ENCODE measurements at places on chromosomes 7 and 10. TPM values are rescaled to one million over a fixed set of nuclear protein-coding genes. Genes with fewer than 3 reads are reported as not detected.

RTKN2 gene
- 1.7 TPM for total RNA-seq

GPR37 gene
- 6.5 TPM for total RNA-seq

PRR15 gene
- total RNA-seq: 4.5 TPM

JCAD gene
- total RNA-seq: 9.8 TPM

TUBB8 gene
- not detected for total RNA-seq

SLC26A5 gene
- total RNA-seq: not detected

CYP26C1 gene
- 0.13 TPM for total RNA-seq

EIF5AL1 gene
- total RNA-seq: 0.32 TPM

CALN1 gene
- total RNA-seq: not detected

NUDCD3 gene
- total RNA-seq: 46.7 TPM

MYL10 gene
- not detected for total RNA-seq

PLAC9 gene
- 13.4 TPM for total RNA-seq

HTR5A gene
- total RNA-seq: not detected

GBX1 gene
- not detected for total RNA-seq

ELN gene
- total RNA-seq: 2.3 TPM

SCIN gene
- total RNA-seq: 0.26 TPM

FAM25G gene
- not detected for total RNA-seq

FKBP6 gene
- not detected for total RNA-seq

JMJD1C gene
- 59.6 TPM for total RNA-seq

PRKCQ gene
- 0.24 TPM for total RNA-seq

ZSWIM8 gene
- total RNA-seq: 90.1 TPM

LLCFC1 gene
- total RNA-seq: not detected

TAS2R4 gene
- total RNA-seq: 0.88 TPM

PWWP2B gene
- 7.4 TPM for total RNA-seq

AQP1 gene
- total RNA-seq: 1.4 TPM

PTPRN2 gene
- total RNA-seq: 0.78 TPM

RBM33 gene
- 11.6 TPM for total RNA-seq

MAT1A gene
- total RNA-seq: not detected

SFR1 gene
- total RNA-seq: 8.9 TPM

SPDYE6 gene
- not detected for total RNA-seq

DPYSL4 gene
- 12.3 TPM for total RNA-seq

Data from epithelial cell of alveolus of lung (primary cell).